ENCODE measurements at places on chromosomes 3 and 15.

DNA sequence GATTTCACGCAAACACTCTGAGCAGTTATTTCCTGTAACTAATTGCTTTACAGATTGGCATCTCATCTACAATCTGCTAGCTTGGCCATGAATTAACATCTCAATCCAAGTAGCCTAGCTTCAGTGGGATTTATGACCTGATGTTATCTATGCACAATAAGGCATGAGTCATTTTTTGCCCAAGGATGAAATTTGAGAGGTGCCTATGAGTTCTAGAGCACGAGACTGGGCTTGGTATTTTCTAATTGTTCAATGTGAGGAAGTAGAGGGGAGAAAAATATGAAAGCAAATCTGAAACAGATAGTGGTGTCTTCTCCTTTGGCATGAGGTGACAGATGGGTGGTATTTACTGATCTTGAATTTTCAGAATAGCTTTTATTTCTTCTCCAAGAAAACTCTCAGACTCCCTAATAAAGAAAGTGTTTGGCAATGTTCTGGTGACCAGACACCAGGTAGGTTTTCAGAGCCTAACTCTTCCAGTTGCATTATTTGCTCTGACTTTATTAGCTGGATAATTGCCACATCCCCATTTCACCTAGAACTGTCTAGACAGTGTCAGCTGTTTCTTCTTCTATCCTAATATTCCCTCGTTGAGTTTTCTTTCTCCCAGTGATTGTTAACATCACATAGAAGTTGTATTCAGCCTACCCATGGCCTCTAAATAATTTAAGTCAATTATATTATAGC is 301.0 kb upstream of the UMPS start:
- DNase-seq, result no peak

DNA sequence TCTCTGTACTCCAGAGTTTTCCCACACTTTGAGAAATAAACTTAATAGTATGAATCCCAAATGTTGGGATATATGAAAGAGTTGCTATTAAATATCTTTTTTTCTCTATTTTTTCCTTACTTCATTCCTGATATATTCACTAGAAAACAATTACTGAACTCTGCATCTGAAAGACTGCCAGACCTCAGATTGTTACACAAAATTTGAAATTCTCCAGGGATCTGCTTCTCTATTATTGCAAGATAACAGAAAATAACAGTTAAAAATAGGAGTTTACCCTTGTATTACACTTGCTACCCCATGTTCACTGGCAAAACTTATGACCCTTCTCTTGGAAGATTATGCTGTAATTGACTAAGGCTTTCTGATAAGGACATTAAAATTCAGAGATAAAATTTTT is 11.7 kb upstream of the P3H2 start:
- DNase-seq, result no peak

GRCh38 chr3:127471142-127471541 is 119.4 kb downstream of the TPRA1 start:
- DNase-seq, result no peak

- DNase-seq, result peak; percentile 20
These were observed 3.2 kb downstream of the KBTBD8 start for GRCh38 chr3:67001086-67001861.

DNA sequence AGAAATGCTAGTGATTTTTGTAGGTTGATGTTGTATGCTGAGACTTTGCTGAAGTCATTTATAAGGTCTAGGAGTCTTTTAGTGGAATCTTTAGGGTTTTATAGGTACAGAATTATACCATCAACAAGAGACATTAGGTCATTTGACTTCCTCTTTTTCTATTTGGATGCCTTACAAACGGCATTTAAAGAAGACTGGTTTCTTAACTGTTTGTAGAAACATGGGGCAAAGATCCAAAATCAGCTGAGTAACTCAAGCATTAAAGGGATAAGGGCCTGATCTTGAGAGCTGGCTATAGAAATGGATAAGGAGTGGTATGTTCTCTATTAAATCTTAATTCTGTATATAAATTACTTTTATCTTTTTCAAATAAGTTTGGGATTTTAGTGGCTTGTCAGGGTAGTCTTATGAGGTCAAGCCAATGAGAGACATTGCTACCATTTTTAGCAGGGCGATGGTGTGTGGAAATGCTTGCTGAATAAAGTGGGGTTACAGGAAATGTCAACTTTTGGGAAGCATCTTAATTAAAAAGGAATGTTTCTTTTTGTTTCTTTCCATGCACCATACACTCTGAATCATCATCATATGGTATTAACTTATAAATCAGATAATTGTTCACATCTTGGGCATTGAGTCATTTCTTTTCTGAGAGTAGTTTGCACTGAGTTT is 197.7 kb upstream of the GBE1 start:
- no peak for DNase-seq

Measured in suppressor macrophage (primary cell).